ENCODE measurements at places on chromosomes 4 and X.

- DNase-seq = no peak
These were observed 57.3 kb downstream of the EVC2 start for GRCh38 chr4:5651089-5651488.

- no peak for DNase-seq
These were observed 2016.8 kb upstream of the IGFBP7 start for GRCh38 chr4:59127006-59127405.

DNA sequence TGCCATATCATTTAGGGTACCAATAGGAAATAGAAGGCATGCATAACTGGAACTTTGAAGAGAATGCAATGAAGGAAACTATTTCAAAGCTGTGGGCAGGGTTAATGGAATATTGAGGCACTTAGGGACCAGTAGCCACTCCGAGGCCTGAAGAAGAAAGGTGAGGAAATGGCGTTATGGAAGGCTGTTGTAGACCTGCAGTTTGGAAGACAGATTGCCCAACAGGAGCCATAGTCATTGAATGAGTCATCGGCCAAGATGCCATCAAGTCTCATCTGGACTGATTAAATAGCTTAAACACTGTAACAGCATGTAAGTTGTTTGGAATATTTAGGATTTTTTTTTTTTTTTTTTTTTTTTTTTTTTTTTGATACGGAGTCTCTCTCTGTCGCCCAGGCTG is 11.6 kb downstream of the CXCL13 start:
- peak; percentile 15 for DNase-seq

GRCh38 chrX:1451251-1451660 is 1.5 kb downstream of the ASMTL start:
- no peak for DNase-seq

DNA sequence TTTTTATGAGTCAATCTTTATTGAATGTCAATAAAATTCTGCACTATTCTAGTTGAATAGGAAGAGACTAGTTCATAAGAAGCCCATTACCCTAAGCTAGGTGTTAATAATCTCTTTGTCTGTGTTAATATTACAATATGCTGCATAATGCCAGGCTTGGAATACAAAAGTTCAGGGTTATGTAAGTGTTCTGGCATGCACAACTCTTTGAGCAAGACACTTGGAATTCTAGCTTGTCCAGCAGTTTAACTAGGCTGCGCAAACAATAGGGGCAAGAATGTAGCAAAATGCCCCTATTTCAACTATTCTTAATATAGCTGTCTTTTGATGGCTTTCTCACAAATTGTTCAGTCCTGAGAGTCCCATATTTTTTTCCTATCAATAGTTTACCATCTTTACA is 31.3 kb upstream of the ETNPPL start:
- DNase-seq = peak; percentile 67

DNA sequence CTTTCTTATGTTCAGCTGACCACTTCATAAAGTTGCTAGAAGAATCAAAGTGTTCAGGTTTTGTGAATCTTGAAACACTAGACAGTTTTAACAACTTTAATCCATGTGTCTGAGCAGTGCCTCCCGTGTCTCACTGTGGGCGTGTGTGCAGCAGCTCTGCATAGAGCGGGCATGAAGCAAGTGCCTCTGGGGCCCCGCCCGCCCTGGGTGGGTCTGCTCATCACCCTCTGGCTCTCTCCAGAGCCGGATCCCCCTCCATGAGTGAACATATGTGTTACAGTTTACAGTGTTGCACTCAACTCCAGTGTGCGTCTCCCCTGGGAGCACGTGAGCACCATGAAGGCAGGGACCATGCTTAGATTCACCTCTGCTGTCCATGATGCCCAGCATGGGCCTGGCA is 37.6 kb upstream of the CRMP1 start:
- DNase-seq = no peak

Measured in fibroblast of skin of back (primary cell).